ENCODE measurements at places on chromosomes 11 and 22. TPM values are rescaled to one million over a fixed set of nuclear protein-coding genes. Genes with fewer than 3 reads are reported as not detected.

- no peak for DNase-seq
These were observed 4.4 kb upstream of the PRSS23 start for GRCh38 chr11:86795949-86796348.

- no peak for DNase-seq
These were observed 30.8 kb upstream of the MYEOV start for GRCh38 chr11:69262918-69263735.

- no peak for DNase-seq
These were observed 61.3 kb downstream of the IGLL5 start for GRCh38 chr22:22948651-22949571.

DNA sequence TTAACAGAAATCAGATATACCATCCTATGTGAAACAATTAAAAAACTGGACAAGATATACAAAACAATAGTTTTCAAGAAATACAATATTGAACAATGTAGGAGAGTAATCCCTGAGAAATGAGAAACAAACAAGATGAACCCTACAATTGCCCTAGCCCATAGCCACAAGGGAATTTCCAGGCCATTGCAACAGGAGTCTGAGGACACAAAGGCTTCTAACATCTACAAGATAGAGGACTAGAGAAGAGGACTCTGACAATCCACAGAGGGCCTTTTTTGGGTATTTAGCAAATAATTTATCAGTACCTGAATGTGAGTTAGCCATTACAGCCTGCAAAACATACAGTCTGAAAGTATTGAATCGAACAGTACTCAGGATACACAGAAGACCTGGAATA lies 251.7 kb downstream of the GRM5 start:
- DNase-seq: no peak

GRCh38 chr11:67422891-67423290 lies 5.4 kb upstream of the RPS6KB2 start:
- DNase-seq: no peak

Gene HEPN1
- total RNA-seq: 0.48 TPM

DNA sequence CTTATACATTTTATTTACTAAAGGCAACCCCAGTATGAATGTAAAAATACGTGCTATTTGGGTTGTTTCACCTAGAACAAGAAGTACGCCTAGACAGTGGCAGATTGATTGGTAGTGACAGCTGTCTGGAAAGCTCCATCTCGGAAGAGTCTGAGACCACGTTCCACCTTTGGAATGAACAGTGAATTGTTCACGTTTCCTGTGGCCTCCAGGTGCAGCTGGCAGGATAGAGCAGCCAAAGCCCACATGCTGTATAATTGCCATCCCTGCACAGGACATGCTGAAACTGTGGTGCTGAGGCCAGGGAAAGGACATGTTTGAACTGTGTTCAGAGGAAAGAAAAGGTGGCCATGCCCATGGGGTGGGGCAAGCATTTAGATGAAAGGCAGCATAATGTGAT lies 218.7 kb upstream of the MTNR1B start:
- no peak for DNase-seq

GRCh38 chr11:75814363-75814676 lies 690 bp upstream of the UVRAG start:
- DNase-seq: no peak

GRCh38 chr11:76077575-76078150 lies 128.6 kb downstream of the WNT11 start:
- no peak for DNase-seq

DNA sequence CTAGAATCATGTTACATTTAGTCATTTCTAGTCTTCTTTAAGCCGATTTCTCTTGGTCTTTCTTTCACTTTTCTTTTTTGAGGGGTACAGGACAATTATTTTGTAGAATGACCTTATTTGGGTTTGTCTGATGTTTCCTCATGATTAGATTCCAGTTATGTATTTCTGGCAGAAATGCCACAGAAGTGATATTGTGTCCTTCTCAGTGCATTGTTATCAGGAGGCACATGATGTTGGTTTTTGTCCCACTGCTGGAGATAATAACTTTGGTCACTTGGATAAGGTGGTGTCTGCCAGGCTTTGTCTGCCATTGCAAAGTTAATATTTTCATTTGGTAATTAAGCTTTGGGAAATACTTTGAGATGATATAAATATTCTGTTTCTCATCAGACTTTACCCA lies 100.3 kb downstream of the RRM1 start:
- DNase-seq: no peak

DNA sequence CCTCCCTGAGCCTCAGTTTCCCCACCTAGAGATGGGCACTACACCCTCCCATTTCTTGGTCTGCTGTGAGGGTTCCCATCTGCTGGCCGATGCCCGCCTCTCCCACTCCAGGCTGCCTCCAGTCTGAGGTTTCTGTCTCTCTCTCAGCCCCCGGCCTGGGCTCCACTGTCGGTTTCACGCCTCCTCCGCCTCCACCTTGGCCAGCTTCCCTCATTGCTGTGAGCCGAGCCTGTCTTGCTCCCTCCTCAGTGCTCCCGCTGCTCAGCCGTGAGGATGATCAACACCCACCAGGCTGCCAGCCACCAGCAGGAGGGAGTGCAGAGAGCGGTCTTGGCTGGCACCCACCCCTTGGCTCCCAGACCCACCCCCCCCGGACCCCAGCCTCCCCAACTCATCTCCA lies 61.0 kb downstream of the CYTH4 start:
- DNase-seq: no peak

DNA sequence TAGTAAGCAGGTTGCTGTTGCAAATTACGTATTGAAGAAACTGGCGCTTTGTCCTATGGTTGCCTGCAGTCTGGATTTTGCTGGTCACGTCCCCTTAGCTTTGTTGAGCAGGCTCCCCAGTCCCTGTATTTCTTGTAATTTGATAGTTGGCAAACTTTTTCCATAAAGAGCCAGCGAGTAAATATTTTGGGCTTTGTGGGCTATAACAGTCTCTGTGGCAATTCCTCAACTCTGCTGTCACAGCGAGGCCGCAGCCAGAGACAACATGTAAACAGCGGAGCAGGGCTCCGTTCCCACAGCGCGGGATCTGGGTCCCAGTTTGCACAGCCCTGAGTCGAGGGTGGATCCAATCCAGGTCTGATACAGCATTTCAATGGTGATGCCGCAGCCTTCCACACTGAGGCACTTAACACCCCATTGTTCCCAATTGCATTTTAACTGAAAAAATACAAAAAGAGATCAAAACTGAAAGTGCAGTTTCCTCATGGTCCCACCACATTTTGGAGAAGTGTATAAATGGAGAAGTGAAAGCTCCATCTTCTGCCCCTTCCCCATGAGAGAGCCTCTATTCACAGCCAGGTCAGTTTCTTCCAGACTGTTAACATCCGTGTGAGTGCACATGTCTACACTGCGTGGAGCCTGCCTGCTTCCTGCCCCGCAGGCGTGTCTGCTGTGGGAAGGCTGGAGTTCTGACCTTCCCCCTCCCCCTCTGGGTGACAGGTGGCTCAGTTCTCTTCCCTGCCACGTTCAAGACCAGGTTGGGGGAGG lies 89.1 kb downstream of the RPS6KA4 start:
- DNase-seq: no peak

DNA sequence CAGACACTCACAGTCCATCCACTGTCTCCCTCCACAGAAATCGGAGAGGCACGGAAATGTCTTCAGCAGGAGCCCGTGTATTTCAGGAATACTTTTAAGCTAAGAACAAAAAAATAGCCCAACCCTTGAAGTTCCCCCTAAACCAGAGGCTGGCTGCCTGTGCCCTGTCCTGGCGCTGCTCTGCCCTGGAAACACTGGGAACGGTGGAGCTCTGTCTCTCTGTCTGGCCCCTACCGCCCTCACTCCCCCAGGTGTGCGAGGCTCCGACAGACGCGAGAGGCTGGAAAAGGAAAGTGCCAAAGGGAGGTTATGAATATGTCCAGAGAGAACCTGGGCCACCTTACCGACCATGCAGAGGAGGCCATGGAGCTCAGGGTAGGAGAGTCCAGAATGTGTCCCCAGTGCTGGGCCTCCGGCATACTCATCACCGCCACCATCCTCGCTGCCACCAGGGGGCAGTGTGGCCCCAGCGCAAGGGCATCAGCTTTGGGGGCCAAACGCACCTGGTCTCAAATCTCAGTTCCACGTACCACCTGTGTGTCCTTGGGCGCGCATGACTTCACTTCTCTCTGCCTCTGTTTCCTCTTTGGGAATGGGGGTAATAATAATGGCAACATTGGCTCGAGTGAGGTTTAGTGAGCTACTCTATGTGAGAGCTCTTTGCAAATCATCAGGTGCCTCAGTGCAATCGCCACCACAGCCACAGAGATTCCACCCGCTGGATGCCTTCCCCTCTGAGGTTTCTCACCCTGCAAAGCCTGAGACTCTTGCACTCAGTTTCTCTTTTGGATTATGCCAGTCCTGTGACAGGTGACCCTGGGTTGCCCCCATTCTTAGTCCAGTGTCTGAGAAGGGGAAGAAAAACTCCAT lies 10.4 kb upstream of the SLCO2B1 start:
- DNase-seq: peak; percentile 41

DNA sequence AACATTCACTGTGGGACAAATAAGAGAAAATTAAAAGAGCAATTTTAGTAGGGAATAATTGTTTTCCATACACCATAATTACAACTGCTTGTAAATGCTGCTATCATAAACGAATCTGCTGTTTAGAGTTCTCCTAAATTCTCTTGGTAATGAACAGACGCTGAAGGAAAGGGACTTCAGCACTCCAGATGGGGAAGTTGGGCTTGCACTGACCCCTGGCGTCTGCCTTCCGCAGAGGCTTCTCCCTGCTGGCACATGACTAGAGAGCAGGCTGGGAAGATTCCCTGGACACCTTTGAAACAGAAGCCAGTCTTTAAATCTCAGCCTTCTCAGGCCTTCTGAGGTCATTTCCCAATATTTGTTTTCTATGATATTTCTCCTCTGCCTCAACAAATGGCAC lies 84.1 kb downstream of the NXPE2 start:
- DNase-seq: peak; percentile 44

Gene KRTAP5-10
- total RNA-seq: not detected

GRCh38 chr11:127066401-127067090 lies 66.0 kb upstream of the KIRREL3 start:
- DNase-seq: no peak

GRCh38 chr22:36839356-36840073 lies 21.3 kb upstream of the NCF4 start:
- no peak for DNase-seq

- no peak for DNase-seq
These were observed 89.8 kb upstream of the LIN7C start for GRCh38 chr11:27596388-27596787.

Gene CSNK2A3
- not detected for total RNA-seq

Gene BIK
- not detected for total RNA-seq

DNA sequence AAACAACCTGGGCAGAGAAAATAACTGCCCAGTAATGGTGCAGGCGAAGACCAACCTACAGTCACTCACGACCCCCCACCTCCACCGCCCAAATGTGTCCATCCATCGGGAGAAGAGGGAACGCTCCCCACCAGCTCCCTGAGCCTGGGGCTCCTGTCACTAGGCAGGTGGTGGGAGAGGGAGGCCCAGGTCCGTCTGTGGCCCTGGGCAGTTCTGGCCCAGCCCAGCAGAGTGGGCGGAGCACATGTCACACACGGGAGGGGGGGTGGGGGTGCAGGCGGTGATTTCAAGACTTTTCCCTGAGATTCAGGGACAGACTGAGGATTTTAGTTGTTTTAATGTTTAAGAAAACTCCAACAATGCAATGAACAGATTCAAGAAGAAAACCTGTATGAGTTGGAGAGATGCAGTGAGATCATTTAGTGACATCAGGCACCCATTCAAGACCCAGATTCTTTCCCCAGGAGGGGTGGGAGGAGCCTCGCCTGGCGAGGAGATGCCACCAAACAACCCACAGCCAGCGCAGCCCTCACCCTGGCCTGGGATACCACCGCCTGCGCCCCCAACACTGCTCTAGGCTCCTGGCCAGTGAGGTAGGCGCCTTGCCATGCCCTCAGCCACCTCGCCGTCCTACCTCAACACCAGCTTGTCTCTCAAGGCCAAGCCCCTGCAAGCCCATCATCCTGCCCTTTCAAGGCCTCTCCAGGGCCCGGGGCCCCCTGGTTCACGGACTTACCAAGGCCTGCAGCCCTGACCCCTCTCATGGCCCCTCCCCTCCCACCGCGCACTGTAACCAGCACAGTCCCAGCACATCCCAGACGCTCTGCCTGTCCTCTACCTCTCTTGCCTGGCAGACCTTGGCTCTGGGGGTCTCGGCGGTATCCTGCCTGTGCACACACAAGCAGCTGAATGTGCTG lies 36.8 kb downstream of the TBX1 start:
- no peak for DNase-seq

DNA sequence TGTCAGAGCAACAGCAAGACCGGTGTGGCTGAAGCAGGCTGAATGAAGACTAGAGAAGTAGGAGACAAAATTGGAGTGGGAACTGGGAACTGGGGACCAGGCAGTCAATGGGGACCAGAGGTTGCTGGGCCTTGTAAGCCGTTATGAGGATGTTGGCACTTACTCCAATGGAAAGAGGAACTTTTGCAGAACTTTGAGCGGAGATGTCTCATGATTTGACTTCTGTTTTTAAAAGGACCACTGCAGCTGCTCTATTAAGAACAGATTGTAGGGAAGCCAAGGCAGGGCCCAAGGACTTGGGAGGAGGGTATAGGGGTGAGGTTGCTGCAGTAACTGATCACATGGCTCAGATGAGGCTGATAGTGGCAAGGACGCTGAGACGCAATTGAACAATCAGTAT lies 34.2 kb downstream of the IL18 start:
- DNase-seq: no peak

Gene CXCR5
- not detected for total RNA-seq

DNA sequence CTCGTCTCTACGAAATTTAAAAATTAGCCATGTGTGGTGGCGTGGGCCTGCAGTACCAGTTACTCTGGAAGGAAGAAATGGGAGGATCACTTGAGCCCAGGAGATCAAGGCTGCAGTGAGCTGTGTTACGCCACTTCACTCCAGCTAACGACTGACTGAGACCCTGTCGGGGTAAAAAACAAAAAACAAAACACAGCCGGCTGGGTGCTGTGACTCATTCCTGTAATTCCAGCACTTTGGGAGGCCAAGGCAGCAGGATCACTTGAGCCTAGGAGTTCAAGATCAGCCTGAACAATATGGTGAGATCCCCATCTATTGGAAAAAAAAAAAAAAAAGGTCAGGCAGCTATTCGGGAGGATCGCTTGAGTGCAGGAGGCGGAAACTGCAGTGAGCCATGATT lies 2.4 kb downstream of the PAFAH1B2 start:
- DNase-seq: peak; percentile 35

Gene DNAJB7
- total RNA-seq: not detected

DNA sequence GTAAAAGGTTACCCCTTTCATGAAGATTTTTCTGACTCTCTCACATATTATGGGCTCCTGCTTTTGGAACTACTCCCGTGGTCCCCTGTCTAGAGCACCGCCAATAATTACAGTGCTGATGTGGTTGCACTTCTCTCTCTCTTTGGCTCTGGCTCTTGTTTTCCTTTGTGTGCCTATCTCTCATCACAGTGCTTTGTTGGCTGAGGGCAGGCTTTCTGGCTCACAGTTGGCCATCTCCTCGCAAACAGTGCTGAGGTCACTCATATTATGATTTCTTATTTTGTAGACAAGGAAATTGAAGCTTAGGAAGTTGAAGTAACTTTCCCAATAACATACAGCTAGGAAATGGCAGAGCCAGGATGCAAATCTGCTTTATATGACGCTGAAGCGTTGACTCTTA lies 192.5 kb downstream of the DDX10 start:
- DNase-seq: peak; percentile 59

GRCh38 chr11:95688501-95689222 lies 100.9 kb downstream of the FAM76B start:
- no peak for DNase-seq

GRCh38 chr11:3109921-3110706 lies 52.9 kb upstream of the CARS1 start:
- peak; percentile 26 for DNase-seq

Gene C1QTNF6
- total RNA-seq: 7.2 TPM

- DNase-seq: no peak
These were observed 21.1 kb upstream of the TMPRSS13 start for GRCh38 chr11:117950301-117950700.

GRCh38 chr11:111518668-111519067 lies 4.1 kb downstream of the HOATZ start:
- DNase-seq: no peak
